Anterior cingulate cortex (tissue), 58 donors: ENCODE measurements at places on chromosomes 7 and 10.
A peak's percentile ranks its signal among the peaks of the same experiment; 100 is the strongest.

GRCh38 chr10:122342293-122343134, 32.0 kb upstream of the PLEKHA1 start:
- no peak for DNase-seq

DNA sequence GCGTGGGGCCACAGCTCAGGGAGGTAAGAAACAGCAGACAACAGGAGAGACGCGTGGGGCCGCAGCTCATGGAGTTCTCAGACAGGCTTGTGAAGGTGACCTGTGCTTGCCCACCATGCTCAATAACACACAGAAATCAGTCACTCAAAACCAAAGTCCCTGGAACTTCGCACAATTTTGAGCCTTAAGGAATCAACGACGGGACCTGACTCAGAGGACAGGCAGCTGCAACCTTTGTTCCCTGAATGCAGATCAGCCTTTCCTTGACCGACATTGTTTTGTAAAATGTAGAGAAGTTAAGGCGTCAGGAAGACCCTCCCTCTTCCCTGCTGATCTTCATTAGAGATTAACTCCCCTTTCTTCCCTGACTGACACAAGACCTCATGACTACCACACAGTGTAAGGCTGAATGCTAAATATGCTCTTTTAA, 8.5 kb upstream of the KNDC1 start:
- DNase-seq = no peak

DNA sequence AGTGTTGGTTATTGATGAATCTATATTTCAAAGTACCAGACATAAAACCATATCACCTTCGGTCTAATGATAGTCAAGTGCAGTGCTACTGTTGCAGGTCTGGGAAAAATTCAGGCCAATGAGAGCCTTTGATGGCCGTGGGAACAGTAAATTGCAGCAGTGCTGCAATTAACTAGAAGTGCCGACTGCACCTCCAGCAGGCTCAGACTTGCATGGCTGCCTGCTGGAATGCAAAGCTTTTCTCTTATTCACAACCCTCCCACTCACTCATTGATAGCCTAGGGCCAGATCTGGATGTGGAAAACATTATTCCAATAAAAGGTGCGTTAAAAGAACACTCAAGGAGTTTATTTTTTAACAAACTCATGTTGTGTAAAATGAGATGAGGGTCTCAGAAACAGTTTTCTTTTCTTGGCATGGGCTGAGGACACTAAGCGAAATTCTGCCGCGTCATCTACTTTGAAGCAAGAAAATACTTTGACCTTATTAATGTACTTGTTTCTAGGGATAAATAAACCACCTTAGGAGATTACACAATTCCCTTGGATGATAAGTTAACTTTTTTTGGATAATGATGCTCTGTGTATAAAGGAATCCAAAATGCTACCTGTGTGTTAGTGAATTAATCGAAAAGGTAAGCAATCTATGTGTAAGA, 17.1 kb downstream of the PLXDC2 start:
- DNase-seq = no peak

DNA sequence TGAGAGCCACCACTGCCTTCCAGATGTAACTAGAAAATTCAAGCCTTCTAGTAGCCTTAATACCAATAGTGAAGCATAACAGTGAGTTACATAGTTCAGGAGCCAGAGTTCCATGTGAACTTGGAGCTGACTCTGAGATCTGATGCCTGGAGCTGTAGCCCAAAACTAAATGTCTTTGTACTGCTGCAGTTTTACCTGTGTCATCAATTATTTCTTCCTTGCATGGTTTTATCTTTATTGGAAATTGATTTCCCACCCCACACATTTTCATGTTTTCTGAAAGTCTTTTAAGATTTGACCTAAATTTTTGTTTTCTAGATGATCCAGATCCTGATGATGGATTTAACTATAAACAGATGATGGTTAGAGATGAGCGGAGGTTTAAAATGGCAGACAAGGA, 17.0 kb downstream of the OPN1SW start:
- DNase-seq = no peak

DNA sequence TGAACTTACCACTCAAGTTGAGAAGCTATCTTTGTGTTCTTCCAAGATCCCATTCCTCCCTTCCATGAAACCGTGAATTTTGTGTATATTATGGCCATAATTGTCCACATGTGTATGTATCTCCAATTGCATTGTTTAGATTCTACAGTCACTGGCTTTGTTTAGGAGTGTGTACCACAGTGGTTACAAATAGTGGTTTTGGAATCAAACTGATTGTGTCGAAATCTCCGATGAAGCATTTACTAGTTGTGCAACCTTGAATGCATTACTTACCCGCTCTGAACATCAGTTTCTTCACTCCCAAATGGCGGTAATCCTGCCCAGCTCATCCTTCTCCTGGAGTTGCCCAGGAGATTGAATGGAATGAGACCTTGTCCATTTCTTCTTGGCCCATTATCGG, 145.0 kb upstream of the ZNF32 start:
- DNase-seq = no peak

DNA sequence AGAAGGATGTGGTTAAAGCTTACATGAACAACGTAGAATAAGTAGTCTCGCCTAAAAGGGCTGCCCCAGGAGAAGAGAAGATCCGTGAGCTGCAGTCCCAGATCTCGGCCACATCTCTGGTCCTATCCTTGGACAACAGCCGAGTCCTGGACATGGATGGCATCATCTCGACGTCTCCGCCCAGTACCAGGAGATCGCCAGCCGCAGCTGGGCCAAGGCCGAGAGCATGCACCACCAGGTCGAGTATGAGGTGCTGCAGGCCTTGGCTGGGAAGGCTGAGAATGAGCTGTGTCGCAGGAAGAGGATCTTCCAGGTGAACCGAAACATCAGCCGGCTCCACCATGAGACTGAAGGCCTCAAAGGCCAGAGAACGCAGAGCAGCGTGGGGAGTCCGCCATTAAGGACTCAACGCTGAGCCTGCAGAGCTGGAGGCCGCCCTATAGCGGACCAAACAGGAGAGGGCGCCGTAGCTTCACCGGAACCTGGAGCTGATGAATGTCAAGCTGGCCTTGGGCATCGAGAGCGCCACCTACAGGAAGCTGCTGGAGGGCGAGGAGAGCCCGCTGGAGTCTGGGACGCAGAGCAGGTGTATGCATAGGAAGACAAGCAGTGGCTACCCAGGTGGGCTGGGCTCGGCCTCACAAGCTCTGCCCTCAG, 22.2 kb downstream of the LIPK start:
- DNase-seq = no peak

GRCh38 chr10:61283481-61284221, 169.5 kb downstream of the TMEM26 start:
- DNase-seq = no peak

- DNase-seq = no peak
These were observed 163.6 kb downstream of the PTPRN2 start for GRCh38 chr7:158424011-158424410.

DNA sequence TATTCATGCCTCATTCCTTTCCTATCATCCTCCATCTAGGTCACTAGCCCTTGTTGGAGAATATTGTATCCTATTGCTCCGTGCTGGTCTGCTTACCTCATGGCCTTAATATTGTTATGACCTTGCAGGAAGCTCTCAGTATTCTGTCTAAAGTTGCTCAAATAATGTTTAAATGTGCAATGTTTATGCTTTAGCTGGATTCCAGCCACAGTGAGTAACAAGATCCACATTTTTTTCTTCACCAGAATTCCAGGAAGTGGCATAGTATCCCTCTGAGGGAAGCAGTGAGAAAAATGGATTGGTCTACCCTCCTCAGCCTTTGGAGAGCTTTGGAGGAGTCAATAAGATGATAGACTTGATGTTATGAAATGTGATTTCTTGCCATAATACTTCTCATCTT, 402.6 kb downstream of the NRG3 start:
- DNase-seq = no peak

- no peak for DNase-seq
These were observed 102.3 kb upstream of the PLXDC2 start for GRCh38 chr10:19713800-19714525.

- DNase-seq = no peak
These were observed 53.1 kb downstream of the VPS41 start for GRCh38 chr7:38855867-38856266.

- DNase-seq = no peak
These were observed 80.5 kb upstream of the TAS2R16 start for GRCh38 chr7:123075838-123076467.

DNA sequence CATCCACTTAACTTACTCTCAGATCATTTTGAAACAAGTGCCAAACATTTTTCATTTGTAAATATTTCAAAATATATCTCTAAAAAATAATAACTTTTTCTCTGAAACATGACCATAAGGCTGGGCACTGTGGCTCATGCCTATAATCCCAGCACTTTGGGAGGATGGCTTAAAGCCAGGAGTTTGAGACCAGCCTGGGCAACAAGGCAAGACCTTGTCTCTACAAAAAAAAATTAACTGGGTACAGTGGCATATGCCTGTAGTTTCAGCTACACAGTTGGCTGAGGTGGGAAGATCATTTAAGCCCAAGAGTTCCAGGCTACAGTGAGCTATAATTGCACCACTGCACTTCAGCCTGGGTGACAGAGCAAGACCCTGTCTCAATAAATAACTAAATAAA, 36.4 kb downstream of the USP54 start:
- DNase-seq = peak; percentile 7

- DNase-seq = no peak
These were observed 416.3 kb downstream of the ADRA2A start for GRCh38 chr10:111493024-111493625.

GRCh38 chr10:105714728-105715127, 1073.6 kb downstream of the SORCS3 start:
- DNase-seq = no peak

DNA sequence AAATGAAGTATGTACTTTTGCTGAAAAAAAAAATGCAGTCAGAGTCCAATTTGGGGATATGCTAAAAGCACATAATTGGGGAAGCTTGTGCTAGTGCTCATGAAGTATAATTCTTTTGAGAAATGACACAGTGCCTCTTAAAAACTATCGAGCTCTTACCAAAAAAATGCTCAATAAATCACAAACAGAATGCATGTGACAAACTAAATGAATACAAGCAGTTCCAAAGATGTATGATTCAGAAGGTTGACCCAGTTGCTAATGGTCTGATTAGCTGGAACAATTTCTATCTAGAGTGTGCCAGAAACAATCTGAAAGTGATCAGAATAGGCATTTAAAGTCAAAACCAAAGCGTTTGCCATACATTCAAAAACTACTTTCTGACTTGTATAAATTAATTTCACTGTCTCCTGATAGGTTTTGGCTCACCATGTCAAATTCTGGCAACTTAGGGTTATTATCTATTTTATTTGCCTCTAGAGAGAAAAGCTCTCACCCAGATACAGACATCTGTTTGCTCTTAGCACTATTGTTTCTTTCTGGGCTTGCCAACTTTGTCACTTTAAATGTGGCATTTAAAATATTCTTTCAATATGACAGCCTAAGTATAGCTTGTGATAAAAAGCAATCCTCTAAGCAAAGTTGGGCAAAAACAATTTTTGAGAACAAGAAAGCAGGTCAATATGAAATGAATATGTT, 114.7 kb upstream of the AHR start:
- DNase-seq = no peak

- DNase-seq = no peak
These were observed 56.1 kb upstream of the ARID5B start for GRCh38 chr10:61845196-61845949.

DNA sequence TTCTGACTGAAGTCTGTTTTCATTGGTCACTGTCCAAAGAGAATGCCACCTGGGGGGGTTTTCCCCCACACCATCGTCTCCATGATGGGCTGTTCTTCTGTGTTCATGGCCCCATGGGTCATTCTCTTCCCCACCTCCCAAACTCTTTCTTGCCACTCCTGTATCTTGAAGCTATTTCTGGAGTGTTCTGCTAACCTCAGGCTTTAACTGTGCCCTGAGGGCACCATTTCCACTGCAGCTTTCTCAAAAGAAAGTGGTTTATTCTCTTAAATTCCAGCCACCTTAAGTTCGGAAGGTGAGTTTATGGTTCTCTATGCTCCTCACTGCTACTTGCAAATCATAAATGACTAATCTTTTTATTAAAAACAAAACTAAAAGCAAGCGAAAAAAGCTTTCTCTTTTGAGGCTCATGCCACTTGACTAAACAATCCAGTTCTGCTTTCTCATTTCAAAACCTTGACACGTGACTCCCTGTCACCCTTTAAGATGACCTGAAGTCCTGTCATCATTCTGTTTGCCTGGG, 7.4 kb upstream of the APBB1IP start:
- no peak for DNase-seq

DNA sequence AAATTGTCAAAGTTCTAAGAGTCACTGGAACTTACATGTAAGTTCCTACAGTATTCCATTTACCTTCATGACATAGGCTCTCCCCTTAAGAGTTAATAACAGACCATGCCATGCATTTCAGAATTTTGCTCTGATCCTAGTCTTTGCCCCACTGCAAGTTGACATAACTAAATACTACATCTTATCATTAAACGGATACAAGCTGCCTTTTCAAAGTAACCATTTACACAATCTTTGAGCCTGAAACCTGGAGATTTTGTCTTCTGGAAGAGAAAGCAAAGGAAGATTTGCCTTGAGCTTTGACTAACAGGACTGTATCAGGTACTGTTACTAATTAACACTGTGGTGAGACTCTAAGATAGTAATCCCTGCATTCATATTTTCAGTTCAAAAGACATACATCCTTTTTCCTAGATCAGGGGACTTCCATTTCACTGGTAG, 9.3 kb upstream of the AKR1D1 start:
- no peak for DNase-seq

- no peak for DNase-seq
These were observed 5.5 kb downstream of the VSTM4 start for GRCh38 chr10:49109669-49110340.

DNA sequence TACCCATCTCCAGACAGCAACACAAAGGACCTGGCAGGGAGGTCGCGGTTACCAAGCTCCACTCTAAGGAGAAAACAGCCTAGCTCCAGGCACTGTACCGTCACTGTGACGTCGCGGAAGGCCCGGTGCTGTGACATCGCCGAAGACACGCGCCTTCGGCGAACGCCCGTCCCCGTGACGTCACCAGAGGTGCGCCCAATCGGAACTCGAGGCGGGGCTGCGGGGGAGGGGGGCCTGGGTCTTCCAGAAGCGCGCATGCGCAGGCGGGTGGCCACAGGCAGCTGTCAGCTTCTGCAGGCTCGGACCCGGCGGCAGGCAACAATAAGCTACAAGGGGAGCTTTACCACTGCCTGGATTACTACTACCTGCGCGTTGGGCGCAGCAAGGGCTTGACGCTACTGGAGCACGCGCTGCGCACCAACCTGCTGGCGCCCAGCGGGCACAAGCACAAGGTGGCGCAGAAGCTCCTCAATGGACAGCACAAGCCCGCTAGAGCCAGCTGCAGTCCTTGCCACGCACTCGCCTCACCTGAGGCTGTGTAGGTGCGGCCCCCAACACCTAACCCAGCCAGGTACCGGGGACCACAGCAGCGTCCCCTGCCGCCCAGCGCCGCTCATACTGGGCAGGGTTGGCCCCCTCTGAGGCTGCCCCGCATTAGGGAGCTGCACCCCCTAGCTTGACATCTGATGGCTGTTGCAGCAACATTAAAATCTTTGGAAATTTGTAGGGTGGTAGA, 208.4 kb downstream of the TPST1 start:
- DNase-seq = peak; percentile 91

- DNase-seq = no peak
These were observed 212.4 kb downstream of the CCSER2 start for GRCh38 chr10:84540617-84541288.
